Activated CD8-positive, alpha-beta memory T cell treated with anti-CD3 and anti-CD28 coated beads for 1 hour (primary cell): ENCODE measurements at places on chromosomes 16 and 17.

- DNase-seq = no peak
These were observed 557.4 kb upstream of the ZFHX3 start for GRCh38 chr16:73605309-73605708.

DNA sequence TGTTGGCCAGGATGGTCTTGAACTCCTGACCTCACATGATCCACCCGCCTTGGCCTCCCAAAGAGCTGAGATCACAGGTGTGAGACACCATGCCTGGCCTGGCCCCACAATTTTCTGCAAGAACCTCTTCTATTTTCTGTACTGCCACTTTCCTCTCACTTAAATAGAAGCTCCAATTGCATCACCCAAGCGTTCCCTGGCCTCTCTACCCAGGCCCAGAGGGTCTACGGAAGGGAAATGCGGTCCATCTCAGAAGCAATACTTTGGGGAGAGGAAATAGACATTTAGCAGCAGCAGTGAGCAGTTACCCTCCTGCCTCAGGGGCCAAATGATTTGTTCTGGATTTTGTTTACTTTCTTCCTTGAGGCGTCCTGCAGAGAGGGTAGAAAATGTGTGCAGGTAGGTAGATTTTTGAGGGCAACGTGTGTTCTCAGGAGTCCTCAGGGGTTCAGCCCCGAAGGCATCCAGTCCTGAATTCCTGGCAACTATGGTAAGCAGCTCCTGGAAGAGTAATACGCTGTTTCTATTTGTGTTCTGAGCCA lies 11.0 kb downstream of the SLC6A4 start:
- no peak for DNase-seq

- DNase-seq = no peak
These were observed at the start of gene ZDHHC1 for GRCh38 chr16:67415872-67416793. Gene ZDHHC1 (minus strand): TSS chr16:67416477. CDS start chr16:67407775, 8,702 bp downstream.

DNA sequence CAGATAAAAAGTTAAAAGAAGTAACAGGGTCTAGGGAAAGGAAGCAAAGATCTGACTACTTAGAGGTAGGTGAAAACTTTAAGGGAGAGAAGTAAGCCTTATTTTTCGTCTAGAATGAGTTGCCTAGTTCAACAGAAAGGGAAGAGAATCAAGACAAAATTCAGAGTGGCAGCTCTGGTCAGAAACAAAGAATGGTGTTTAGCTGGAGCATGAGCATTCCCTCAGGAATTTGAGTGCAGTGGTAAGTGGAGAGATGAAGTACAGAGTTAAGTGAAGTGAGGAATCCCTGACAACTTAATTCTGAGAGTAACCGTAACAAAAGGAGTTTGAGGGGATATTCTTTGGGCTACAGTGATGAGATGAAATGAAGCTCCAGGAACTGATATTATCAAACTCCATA lies 11.5 kb downstream of the SMG6 start:
- no peak for DNase-seq

- DNase-seq = no peak
These were observed 81.7 kb upstream of the MSI2 start for GRCh38 chr17:57174591-57174990.

GRCh38 chr16:12245088-12245920 lies 268.8 kb downstream of the SNX29 start:
- no peak for DNase-seq

GRCh38 chr16:8283195-8283594 lies 307.1 kb downstream of the TMEM114 start:
- no peak for DNase-seq

DNA sequence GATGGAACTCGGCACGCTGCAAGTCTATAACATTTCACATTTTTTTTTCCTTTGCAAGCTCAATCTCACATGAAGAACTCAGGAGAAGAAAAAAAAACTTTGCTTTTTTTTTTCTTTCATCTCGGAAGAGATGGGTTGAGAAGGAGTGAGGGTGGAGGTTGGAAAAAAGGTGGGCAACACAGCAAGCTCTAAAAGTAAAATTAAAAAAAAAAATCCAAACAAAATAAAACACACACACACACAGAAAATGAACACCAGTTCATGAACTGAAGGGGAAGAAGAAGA lies 2.5 kb downstream of the MAF start:
- DNase-seq = no peak

DNA sequence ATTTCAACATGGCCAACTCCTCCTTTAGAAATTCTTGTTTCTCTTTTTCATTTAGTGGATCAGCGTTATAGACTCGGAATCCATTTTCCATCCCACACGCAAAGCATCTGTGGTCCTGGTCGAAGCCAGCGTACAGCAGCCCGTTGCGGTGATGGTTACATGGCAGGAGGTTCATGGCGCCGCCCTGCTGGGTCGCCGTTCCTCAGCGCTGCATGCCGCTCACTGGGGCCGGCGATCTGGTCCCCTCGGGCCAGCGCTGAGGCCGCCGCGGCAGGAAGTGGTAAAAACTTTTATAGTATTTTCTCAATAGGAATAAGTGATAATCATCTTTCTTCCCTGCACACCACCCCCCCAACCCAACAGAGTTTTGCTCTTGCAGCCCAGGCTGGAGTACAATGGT lies 29.9 kb upstream of the RHOT1 start:
- no peak for DNase-seq

DNA sequence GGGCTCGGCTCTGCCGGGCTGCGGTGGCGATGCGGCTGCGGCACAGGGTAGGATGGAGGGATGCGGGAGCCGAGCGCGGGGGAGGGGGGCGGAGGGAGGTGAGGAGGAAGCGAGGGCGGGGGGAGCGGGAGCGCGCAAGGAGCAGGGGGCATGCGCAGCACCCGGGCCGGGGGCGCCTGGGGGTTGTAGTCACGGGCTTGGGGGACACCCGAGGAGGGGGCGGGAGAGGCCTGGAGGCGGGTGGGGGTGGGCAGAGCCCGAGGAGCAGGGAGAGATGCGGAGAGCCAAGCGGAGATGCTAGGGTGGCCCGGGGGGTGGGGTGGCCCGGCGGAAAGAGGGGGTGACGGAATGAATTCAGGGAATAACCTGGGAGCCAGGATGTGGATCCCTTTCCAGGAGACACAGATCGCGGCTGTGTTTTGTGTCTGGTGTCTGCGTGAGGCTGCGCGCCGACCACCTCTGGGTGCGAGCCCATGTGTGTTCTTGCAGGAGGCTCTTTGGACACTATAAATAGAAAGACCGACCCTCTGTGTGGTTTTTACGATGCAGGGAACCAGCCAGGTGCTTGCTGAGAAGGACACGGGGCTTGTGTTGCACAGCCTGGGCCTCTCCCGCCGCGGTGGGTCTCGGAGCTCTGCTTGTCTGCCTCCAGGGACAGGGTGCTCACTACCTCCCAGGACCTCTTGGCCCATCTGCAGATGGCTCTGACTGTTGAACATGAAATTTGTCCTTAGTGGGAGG lies at the start of gene STX1B:
Gene STX1B (minus strand): TSS at position 54 of the 741 bp plus-strand sequence. CDS start 242 bp downstream, outside the sequence.
- DNase-seq = peak; percentile 36

DNA sequence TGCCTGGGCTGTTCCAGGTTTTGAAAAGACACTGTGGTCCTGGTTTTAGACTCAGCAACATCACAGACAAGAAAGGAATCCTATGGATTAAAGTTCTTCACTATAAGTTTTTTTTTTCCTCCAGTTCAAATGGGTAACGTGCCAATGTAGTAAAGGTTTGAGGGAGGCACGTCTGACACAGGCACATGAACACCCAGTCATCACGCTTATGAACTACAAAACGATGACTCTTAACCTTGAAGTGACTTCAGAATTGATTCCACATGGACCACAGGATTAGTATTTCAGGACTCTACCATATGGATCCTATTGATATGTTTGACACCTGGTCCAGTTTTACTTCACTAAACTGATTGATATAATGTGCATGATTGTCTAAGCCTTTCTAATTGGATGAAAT lies 2.3 kb downstream of the PRMT7 start:
- DNase-seq = no peak

GRCh38 chr16:81754858-81755257 lies 24.2 kb upstream of the PLCG2 start:
- no peak for DNase-seq

- DNase-seq = no peak
These were observed 15.3 kb downstream of the CREBBP start for GRCh38 chr16:3865241-3865640.

DNA sequence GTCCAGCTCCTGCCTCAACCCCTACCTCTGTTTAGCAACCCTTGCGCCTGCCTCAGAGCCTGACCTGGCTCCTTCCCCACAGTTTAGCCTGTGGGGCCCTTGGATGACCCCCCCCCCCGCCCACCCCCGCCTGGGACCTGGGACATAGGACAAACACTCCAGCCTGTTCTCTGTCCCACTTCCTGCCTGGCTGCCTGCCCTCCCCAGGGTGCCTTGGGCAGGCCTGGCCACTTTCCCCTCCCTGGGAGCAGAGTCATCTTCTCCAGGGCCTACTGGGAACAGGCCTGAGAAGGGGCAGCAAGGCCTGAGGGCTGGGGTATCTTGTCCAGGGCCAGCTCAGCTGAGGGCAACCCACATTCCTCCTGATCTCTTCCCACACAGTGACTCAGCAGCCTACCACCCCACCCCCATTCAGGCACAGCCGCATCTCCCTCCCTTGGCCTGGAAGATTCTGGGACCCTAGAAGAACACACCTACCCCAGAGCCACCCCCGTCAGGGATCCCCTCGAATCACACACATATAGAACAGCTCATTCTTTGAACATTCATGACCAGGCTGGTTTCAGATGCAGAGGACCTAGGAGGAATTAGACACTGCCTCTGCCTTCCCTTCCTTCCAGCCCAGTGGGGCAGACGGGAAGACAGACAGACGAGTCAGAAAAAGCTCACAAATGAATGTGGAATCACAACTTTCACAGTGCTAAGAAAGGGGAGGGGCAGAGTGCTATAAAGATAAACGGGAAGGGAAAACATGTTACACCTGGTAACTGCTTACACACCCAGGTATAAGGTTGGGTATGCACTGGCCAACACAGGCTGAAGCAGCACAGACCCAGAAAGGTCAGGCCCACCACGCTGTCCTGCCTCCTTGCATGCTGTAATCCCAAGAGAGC lies 6.0 kb downstream of the FHOD1 start:
- no peak for DNase-seq

DNA sequence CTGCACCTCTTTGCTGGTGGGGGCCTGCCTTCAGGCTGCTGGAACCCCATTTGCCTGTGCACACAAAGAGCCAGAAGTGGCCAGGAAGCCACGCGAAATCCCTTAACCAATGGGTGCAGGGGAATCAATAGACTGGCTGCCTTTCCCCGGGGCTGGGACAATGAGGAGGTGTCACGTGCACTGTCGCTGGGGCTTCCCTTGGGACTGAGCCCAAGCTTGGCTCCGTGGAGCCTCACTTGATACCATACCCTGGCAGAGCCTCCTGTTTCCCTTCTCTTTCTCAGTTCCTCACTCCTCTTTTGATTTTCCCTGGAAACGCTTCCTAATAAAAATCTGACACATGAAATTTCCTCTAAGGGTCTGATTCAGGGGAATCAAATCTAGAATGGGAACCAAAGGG lies 38.8 kb upstream of the C16orf82 start:
- DNase-seq = no peak

- no peak for DNase-seq
These were observed 5.4 kb downstream of the FSCN2 start for GRCh38 chr17:81533339-81534141.

GRCh38 chr17:1019451-1019850 lies 22.5 kb downstream of the TIMM22 start:
- DNase-seq = no peak

- peak; percentile 4 for DNase-seq
These were observed 1.4 kb downstream of the AXIN2 start for GRCh38 chr17:65559804-65560627.

- no peak for DNase-seq
These were observed 43.2 kb upstream of the CCL1 start for GRCh38 chr17:34406226-34406625.

- DNase-seq = no peak
These were observed 64.0 kb downstream of the SOX9 start for GRCh38 chr17:72184805-72185204.

DNA sequence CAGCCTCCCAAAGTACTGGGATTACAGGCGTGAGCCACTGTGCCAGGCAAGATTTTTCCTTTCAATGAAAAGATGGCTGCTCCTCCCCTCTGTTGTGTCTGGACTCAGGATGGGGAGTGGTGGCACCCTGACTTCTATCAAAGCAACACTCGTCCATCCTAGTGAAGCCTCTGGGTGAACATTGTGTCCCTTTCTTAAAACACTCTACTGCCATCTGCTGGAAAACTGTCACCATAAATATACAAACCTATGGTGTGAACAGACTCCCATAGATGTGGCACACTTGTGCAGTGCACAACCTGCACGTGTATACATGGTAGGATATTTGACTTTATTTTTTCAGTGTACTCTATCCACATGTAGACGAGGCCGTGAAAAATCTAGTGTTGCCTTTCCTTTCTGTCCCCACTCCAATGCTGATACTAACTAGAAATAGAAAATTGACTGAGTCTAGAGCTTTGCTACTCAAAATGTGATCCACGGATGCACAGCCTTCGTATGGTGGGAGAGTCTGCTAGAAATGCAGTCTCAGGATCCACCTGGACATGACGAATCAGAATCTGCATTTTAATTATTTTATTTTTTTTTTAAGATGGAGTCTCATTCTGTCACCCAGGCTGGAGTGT lies 55.9 kb upstream of the PLCG2 start:
- DNase-seq = no peak

DNA sequence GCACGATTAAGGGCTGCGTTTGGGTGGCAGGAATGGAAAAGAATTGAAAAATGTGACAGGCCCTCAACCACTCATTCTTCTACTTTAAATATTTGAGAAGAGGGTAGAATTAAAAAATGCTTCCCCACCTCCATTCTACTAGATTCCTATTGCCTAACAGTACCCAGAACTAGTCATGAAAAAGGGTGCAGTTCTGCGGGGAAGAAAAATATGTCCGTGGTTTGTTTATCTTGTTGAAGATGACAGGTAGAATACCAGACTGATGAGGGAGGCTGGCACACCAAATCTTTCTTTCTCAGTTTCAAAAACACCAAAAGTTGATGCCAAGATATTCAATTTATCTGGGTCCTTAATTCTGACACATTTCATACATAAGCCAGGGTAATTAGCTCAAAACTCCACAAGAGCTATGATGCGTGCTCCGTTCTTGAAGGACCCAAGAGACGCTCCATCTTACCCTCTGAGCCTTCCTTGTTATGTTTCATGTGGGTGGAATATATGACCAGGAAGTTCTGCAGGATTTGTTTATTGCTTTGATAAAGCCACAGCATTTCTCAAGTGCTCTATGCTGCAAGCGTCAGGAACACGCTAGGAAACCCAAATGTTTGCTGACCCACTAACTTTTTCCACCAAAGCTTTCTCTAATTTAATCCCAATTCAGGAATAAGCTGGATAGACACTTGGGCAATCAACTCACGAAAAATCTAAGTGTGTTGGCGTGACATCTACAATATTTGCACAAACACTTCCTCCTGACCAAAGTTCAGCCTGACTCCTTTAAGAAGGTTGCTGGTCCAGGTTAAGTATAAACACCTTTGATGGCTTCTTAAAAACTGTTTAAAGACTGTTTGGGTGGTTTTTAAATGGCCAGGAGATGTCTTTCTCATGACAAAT lies 20.6 kb upstream of the GAN start:
- DNase-seq = no peak

DNA sequence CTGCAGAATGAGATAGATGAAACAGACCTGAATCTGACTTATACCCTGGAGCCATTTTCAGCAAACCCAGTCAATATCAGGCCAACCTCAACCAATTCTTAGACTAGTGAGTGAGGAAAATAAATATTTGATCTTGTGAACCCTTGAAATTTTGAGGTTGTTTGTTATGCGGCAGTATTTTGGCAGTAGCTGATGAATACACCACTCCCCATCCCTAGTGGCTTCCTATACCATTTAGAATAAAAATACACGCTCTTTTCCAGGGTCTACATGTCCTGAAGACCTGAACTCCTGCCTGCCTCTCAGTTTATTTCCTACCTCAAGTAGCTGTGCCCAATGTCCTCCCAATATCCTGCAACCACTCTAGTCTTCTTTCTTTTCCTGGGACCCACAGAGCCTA lies 647.3 kb downstream of the WWOX start:
- DNase-seq = no peak

GRCh38 chr16:73285436-73286201 lies 237.7 kb upstream of the ZFHX3 start:
- DNase-seq = no peak
